Endothelial cell of coronary artery (primary cell): ENCODE measurements at places on chromosomes 2 and 18. TPM values are rescaled to one million over a fixed set of nuclear protein-coding genes. Genes with fewer than 3 reads are reported as not detected.

The GATA6 gene
- 9.4 and 15.4 TPM in 2 replicates for total RNA-seq

The CACNB4 gene
- 0.18 and 0.28 TPM in 2 replicates for total RNA-seq

The FBXO48 gene
- 0.18 and 0.28 TPM in 2 replicates for total RNA-seq

The MAP3K20 gene
- 20.5 and 30.0 TPM in 2 replicates for total RNA-seq

The VIL1 gene
- not detected in 2 replicates for total RNA-seq

The CLEC4F gene
- total RNA-seq: under 0.01 TPM in 1 of 2 replicates, not detected in the other

The MBP gene
- 0.99 and 17.8 TPM in 2 replicates for total RNA-seq

The MPP4 gene
- total RNA-seq: 7.4 and 8.9 TPM in 2 replicates

The COX7A2L gene
- total RNA-seq: 147 and 155 TPM in 2 replicates

The LAMA3 gene
- total RNA-seq: 3.0 and 3.1 TPM in 2 replicates

The XDH gene
- total RNA-seq: not detected in 2 replicates

The HOXD13 gene
- total RNA-seq: not detected in 2 replicates

The AMER3 gene
- not detected in 2 replicates for total RNA-seq

The LRRTM1 gene
- not detected in 2 replicates for total RNA-seq

The PNPT1 gene
- total RNA-seq: 28.9 and 30.4 TPM in 2 replicates

The GAREM1 gene
- total RNA-seq: 0.36 and 1.9 TPM in 2 replicates
